BJ (cell line): ENCODE measurements at places on chromosomes 1 and 21.

- no peak for DNase-seq
These were observed 142.8 kb upstream of the SAMSN1 start for GRCh38 chr21:14688936-14689335.

GRCh38 chr1:248834343-248834940 is 3.6 kb upstream of the ZNF672 start:
- DNase-seq: no peak

GRCh38 chr21:44389335-44389734 is 35.9 kb downstream of the TRPM2 start:
- no peak for DNase-seq

DNA sequence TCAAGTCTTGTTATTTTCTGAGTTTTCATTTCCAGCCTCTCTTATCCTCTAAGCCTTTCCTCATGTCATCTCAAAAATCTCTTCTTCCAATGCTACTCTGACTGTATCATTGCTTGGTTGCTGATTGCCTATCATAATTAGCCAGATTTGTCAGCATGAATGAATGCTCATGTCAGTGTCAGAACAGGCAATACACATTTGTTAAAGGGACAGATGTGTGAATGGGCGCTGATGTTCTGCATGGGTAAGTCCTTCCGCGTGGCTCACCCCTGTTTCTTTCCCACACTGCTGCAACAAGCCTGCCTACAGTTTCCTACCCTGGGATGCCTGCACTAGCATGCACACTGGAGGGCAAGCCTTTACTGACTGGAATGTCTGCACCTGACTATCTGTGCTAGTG is 100.6 kb downstream of the RHOU start:
- no peak for DNase-seq

DNA sequence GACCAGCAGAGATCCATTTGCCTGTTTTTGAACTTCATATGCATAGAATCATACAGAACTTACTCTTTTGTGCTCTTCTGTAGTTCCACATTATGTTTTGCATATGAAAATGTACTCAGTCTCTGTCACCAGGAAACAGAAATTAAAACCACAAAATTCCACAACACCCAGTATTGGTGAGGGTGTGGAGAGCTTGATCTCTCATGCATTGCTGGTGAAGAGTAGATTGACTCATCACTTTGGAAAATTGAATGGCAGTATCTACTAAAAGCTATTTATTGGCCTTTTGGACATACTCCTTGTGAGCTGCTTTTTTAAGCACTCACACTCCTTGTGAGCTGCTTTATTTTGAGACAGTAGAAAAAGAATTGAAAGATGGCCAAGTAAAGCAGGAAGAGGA is 43.3 kb downstream of the VTCN1 start:
- DNase-seq: no peak

DNA sequence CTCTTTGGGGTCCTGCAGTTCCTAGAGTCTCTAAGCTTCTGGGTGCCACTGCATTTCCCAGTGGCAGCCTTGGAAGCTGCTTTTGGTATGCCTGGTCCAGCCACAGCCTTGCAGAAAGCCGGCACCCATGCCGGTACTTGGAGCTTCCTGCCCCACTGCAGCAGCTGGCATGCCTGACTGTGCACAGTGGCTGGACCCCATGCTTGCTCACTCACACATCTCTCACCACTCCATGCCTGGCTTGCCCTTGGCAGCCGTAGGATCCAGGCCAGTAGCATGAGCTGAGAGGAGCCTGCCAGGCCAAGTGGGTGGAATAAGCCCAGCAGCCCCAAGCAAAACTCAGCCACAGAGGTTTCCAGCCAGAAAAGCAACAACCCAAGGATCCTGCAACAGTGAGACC is 20.3 kb upstream of the FNBP1L start:
- DNase-seq: no peak

GRCh38 chr1:237043846-237044636 is 2.1 kb downstream of the RYR2 start:
- no peak for DNase-seq

GRCh38 chr21:16457498-16457897 is 727.7 kb downstream of the USP25 start:
- no peak for DNase-seq

- DNase-seq: no peak
These were observed 54.6 kb upstream of the POU3F1 start for GRCh38 chr1:38101037-38101785.

- no peak for DNase-seq
These were observed 22.0 kb downstream of the SMAP2 start for GRCh38 chr1:40395190-40396175.

DNA sequence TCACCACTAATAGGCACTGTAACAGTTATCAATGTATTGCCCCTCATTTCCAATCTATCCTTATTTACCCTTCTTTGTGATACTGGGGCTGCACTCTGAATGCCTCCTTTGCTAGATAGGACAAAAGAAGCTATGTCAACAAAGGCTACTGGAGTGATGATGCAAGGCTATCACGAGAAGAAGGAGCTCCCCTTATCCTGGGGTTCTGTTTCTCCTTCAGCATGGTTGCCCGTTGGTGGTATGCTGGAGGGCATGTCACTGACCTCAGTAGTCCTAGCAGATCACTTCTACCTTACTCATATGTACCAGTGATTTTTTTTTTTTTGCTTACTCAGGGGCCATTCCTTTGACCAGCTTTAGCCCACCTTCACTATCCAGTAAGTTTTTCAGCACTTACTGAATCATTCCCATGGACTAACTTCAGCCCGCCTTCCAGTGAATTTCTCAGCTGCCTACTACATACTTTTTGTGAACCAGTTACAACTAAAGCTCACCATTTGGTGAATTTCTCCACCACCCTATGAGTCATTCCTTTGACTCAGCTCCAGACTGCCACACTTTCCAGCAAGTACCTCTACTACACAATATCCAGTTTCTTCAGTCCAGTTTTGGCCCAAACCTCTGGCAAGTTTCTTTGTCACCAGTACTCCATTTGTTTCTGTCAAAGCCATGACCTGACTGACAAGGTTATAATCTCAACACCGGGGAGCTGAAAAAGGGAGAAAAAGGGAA is 944.5 kb downstream of the KCNT2 start:
- peak; percentile 66 for DNase-seq

DNA sequence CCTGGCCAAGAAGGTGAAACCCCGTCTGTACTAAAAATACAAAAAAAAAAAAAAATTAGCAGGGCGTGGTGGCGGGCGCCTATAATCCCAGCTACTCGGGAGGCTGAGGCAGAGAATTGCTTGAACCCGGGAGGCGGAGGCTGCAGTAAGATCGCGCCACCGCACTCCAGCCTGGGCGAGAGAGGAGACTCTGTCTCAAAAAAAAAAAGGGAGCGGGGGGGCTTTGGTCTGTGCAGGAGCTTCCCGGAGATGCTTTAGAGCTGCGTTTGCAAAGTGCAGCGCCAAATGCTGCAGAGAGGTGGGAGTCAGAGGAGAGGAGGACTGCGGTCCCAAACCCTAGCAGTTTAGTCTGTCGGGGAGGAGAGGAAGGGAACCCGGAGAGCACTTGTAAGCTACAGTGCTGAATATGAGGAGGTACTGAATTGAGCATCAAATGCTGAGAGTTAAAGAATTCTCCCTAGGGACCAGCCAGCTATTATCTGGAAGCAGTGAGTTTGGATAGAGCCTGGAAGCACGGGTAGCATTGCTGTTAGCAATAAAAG is 569 bp downstream of the FALEC start:
- DNase-seq: no peak

DNA sequence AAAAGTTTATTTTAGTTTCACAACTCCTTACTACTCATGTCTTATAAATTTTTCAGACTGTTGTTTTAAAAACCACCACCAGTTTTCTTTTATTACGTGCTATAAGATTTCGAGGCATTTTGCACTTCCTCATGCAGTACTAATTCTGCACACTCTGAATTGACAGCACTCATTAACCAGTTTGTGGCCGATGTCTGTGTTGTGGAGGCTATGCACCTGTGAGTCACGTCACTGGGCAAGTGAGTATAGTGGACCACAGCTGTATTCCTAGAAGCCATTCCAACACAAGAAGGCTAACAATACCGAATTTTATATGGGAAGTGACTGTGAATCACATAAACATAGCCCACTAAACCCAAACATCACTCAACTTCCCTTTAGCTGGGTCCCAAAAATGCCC is 21.0 kb upstream of the SPATA6 start:
- no peak for DNase-seq

DNA sequence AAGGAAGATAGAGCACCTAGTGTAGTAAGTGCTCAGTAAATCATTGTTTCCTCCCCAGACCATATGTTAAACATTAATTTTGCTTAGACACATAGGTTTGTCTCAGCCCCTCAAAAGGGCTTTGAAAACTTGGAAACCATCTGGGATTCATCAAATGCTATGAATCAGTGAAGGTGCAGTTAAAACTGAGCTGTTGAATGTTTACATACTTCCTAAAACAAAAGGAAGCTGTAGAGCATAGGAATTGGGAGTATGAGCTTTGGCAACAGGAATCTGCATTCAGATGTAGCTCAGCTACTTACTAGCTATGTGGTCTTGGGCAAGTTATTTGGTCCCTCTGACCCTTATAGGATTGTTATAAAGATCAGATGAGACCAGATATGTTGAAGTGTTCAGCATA is 18.7 kb upstream of the PODN start:
- DNase-seq: peak; percentile 80

GRCh38 chr1:119917304-119918055 is 21.2 kb upstream of the ADAM30 start:
- no peak for DNase-seq

DNA sequence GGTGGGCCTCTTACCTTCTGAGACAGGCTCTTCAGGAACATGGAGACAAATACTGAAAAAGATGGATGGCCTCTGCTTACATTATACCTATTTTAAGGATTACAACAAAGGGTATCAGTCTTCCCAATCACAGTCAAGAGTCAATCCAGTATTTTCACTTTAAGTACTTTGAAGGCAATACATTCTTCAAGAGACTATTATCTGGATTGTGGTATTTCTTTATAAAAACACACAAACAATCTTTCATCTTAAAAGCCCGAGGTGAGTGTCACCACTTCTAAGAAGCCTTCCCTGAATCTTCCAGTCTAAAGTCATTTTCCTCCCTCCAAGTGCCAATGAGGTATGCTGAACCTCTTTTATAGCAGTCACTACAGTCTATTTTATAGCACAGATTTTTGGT is 45.3 kb downstream of the WASF2 start:
- DNase-seq: no peak

GRCh38 chr1:42973799-42974198 is 15.1 kb upstream of the SLC2A1 start:
- DNase-seq: no peak

GRCh38 chr1:22808186-22808675 is 97.6 kb downstream of the EPHB2 start:
- DNase-seq: no peak

- no peak for DNase-seq
These were observed 23.4 kb downstream of the CELF3 start for GRCh38 chr1:151693057-151693651.

DNA sequence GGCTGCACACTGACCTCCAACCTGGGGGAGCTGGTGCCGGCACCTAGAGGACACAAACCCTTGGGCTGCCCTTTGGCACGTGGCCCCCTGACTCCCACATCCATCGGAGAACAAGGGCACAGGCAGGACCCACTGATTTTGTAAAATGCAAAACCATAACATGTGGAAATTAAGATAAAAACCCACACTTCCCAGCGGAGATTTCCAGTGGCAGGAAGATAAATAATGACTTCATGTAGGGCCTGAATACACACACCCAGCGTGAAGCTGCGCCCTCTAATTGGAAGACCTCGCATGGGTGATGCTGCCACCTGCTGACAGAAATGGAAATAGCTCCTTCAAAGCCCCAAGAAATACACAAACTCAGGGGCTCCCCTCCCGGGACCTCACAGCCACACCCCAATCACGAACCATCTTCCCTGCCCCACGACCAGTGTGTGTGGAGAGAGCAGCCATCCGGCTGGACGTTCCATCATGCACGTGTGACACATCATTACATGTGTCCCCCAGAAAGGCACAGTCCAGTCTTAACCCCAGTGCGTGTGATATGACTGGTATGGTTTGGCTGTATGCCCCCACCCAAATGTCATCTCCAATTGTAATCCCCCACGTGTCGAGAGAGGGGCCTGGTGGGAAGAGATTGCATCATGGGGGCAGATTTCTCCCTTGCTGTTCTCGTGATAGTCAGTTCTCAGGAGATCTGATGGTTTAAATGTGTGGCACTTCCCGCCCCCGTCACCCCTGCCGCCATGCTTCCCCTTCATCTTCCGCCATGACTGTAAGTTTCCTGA is 5.7 kb upstream of the TPRG1L start:
- DNase-seq: no peak

DNA sequence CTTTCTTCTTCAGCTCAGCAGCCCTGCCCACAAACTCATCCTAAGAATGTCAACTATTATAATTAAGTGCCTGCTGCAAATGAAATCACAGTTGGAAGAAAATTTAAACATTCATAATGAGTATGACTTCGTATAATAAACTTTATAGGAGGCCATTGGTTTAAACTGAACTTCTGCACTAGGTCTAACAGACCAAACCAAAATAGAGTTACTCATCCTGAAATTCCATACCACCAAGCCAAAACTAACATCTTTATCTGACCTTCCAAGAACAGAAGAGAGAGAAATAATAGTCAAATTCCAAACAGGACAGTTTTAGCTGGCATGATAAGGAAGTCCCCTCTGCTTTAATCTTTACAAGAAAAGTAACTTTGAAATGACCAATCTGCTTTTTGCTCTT is 472.4 kb upstream of the PRMT6 start:
- DNase-seq: no peak

GRCh38 chr1:153541641-153542590 is 1.2 kb upstream of the S100A5 start:
- no peak for DNase-seq

GRCh38 chr1:192104128-192104527 is 54.1 kb upstream of the RGS18 start:
- DNase-seq: no peak

DNA sequence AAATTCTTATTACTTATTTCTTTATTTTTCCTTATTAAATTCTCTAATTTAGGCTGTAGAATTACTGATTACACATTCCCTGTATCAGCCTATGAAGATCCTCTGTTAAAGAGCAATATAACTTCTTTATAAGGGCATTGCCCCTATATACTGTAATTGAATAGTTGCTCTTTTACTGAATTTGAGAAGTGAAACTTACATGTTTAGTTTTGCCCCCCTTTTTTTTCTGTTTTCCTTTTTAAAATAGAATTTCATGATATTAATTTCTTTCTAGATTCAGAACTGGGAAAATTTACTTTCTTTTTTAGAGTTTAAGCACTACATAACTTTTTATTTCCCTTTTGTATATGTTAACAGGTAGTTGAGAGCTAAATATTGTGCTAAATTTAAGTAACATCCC is 29.5 kb upstream of the PGM1 start:
- DNase-seq: no peak

- DNase-seq: no peak
These were observed 66.0 kb downstream of the GNG4 start for GRCh38 chr1:235583511-235584001.
